ENCODE measurements at places on chromosomes 3 and 15.

- no peak for DNase-seq
Measured at GRCh38 chr3:42601896-42602581, 1.6 kb downstream of the NKTR start.

- no peak for DNase-seq
Measured at GRCh38 chr3:150744041-150744918, 18.7 kb downstream of the SIAH2 start.

- no peak for DNase-seq
Measured at GRCh38 chr15:39232512-39232911, 348.4 kb upstream of the THBS1 start.

GRCh38 chr15:84740691-84741090, 7.7 kb upstream of the ZNF592 start:
- DNase-seq = no peak

GRCh38 chr15:56042498-56042897, 49.1 kb upstream of the NEDD4 start:
- no peak for DNase-seq
